ENCODE measurements at places on chromosomes 12 and 14. TPM values are rescaled to one million over a fixed set of nuclear protein-coding genes. Genes with fewer than 3 reads are reported as not detected.

ANKRD33 gene
- total RNA-seq: not detected

DNA sequence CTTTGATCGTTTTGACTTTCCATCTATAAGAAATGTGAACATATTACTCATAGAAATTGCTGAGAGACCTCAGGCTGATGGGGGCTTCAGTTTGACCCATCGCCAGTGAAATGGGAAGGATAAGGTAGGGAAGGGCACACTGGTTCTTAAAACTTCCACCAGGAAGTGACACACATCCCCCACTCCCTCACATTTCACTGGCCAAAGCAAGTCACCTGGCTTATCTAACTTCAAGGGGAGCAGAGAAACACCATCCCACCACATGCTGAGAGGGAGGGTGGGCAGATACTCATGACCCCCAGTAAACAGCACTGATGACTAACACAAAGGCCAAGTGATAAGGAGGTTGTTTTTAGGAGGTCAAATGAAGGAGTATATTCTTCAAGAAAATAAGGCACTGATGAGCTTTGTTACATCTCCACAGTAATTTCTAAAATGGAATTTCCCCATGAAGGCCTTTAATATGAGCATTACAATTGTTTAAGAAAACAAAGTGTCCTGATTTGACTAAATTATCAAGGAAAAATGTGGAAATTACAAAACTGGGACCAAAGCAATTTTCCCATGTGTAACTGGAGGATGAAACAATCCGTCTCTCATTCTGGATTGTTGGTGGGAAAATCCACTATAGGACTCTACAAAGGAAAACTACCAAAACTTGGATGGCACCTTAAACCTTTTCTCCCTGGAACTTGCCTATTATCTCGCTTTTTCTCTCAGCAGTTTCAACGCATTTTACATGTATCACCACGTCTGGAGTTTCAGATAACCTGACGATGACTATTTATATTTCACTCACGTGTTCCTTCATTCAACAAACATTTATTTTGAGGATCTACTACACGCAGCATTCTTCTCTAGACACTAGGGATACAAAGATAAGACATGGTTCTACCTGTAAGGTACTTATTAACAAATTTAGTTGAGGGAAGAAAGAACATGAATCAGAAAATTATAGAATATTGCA is 91.8 kb upstream of the EEA1 start:
- no peak overlapping the region for H3K4me3 ChIP-seq
- DNase-seq: no peak
- no peaks in the 10 kb centered on the region for H3K27me3 ChIP-seq
- H3K27ac ChIP-seq: no peak overlapping the region

DNA sequence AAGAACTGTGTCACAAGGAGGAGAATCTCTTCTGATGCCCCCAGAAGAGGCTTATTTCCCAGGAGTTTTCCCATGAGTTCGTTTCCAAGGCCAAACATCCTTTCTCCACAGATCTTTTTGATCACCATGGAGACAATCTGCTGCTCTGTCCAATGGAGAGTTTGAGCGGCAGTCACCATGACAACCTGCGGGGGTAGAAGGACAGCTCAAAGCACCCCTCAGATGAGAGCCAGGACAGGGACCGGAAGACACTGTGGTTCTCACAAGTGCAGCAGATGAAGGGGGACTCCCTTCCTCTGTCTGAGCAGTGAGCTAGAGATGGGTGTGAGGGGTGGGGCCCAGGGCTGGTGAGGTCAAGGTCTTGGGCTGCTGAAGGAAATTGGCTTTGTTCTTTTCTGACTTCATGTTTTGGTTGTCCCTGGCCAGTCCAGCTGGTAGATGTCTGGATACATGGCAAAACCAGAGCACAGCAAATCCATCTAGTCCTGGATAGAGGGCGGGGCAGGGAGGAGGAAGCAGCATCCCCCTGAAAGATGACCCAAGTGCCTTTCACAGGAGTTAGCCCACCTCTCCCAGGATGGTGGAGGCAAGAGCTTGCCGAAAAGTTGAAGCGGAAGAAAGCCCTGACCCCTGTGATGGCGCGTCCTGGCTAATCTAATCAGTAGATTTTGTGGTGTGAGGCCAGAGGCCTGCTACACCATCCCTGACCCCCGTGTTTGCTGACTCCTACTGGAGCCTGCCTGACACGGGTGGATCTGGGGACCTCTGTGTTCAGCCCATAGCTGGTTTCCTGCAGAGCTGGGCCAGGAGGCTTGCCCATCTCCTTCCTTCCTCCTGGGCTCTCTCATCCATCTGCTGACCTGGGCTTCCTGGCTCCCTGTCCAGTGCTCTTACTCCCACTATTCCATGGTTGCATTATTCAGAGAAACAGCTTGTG is 24.4 kb downstream of the DHRS2 start:
- H3K27ac ChIP-seq: no peak overlapping the region
- H3K4me1 ChIP-seq: no peaks in the 10 kb centered on the region
- H3K27me3 ChIP-seq: no peaks in the 10 kb centered on the region
- DNase-seq: no peak
- H3K4me3 ChIP-seq: no peak overlapping the region

DNA sequence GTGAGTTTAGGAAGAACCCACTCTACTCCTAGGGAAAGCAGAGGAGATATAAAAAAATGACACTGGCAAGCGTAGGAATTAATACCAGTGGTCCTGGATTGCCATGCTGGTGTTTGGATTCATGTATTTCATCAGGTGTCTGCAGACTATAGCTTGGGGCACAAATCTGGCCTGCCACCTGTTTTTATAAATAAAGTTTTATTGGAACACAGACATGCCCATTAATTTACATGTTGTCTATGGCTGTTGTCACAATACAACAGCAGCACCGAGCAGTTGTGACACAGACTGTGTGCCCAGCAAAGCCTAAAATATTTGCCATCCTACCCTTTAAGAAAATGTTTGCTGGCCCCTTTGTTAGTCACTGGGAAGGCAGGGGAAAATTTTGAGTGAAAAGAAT is 553.2 kb downstream of the VRK1 start:
- H3K36me3 ChIP-seq: no peaks in the 10 kb centered on the region
- H3K4me3 ChIP-seq: no peak overlapping the region
- DNase-seq: no peak
- H3K4me1 ChIP-seq: no peaks in the 10 kb centered on the region
